ENCODE measurements at places on chromosomes 1 and 21. TPM values are rescaled to one million over a fixed set of nuclear protein-coding genes. Genes with fewer than 3 reads are reported as not detected.

Gene HES4
- 87.7 TPM for total RNA-seq

Gene HFM1
- 7.4 TPM for total RNA-seq

Gene LCE2A
- total RNA-seq: not detected

Gene NBPF19
- 37.6 TPM for total RNA-seq

Gene NR1I3
- not detected for total RNA-seq

Gene UTS2
- total RNA-seq: not detected

Gene KRTAP13-2
- not detected for total RNA-seq

Gene CFHR2
- not detected for total RNA-seq

Gene TRABD2B
- total RNA-seq: 6.0 TPM

All from mesothelial cell of epicardium (in vitro differentiated cells).